Activated CD4-positive, alpha-beta T cell treated with anti-CD3 and anti-CD28 coated beads, Interleukin-2, amount 50 U/mL, for 4 hours (primary cell): ENCODE measurements at places on chromosomes 12 and 14.

- no peak for DNase-seq
Measured at GRCh38 chr12:46546634-46547273, 174.2 kb upstream of the SLC38A2 start.

- DNase-seq, result no peak
Measured at GRCh38 chr14:62436261-62436660, 609.0 kb downstream of the KCNH5 start.

DNA sequence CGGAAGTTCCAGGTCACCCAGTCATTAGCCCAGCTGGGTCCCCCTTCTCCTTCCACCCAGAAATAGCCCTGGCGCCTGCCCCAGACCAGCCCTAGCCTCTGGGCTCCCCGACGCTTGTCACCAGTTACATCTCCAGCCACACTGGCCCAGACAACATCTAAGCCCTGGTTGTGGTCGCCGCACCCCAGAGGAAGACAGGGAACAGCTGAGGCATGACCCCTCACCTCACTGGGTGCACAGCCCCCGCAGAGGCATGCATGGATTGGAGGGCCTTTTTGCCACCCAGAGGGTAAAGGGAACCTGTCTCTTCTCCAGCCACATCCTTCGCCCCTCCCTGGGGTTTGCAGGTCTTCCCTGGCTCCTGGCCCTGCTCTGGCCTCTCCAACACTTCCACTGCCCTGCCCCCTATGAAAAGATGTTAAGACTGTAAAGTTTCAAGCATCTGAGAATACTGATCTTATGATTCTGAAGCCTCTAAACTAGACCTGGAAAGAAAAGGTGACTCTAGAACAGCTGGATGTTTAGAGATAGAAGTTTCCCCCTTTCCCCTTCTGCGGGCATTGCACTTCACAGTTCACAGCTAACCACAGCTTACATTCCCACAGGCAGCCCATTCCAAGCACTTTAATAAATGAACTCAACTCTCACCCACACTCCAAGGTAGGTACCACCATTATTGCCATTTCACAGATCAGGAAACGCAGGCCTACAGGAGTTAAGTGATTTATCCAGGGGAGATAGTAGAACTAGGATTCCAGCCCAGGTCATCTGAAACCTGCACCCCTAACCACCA is 14.7 kb downstream of the TMEM119 start:
- no peak for DNase-seq

GRCh38 chr14:63039866-63040265 is 5.4 kb downstream of the KCNH5 start:
- no peak for DNase-seq

- DNase-seq, result no peak
Measured at GRCh38 chr12:125674554-125675338, 609.5 kb downstream of the AACS start.

GRCh38 chr12:13165617-13166041 is 30.9 kb upstream of the EMP1 start:
- DNase-seq, result peak; percentile 67

- no peak for DNase-seq
Measured at GRCh38 chr14:59086241-59086882, 102.1 kb upstream of the DAAM1 start.

DNA sequence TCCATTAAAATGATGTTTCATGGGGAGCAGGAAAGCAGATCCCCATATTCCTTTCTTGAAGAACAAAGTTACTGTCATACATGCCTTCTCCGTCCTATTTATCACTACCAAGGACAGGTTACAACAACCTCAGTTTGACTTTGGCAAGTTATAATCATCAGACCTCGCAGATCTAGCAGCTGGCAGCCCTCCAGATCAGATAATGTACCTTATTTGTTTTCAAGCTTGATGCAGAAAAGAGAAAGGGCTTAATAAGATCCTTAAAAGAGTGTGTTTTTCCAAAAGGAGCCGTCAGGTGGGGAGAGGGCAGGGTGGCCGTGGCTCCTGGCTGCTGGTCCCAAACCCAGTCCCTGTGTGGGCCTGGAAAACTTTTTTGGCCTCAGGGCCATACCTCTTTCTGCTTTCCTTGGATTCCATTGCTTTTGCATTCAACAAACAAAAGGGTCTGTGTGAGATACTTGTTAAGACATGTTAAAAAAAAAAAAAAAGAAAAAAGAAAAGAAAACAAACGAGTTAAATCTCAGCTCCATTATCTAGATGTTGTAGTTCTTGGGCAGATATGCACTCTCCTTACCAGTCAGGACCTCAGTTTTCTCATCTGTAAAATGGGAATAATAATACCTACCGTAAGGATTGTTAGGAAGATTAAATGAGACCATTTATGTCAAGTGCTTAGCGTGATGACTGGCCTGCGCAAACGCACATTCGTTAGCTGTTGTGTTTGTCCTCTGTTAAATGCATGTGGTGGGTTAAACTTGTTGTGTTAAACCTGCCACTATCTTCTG is 64.6 kb downstream of the B4GALNT3 start:
- DNase-seq, result no peak

DNA sequence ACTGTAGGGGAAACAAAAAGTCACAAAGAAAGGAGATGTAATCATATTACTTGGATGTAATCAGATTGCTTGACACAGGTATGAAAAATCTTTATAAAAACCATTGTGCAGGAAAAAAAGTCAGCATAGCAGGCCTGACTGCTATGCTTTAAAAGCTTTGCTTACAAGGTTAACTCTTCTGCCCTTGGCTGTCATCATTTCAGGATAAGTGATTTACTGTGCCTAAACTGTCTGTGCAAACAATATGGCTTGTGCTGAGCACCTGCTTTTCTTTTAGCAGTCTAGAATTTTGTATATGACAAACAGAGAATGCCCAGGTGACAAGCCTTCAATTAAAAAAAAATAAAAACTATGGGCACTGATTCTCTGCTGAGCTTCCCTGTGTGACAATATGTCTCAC is 63.8 kb upstream of the PLEKHG7 start:
- no peak for DNase-seq

DNA sequence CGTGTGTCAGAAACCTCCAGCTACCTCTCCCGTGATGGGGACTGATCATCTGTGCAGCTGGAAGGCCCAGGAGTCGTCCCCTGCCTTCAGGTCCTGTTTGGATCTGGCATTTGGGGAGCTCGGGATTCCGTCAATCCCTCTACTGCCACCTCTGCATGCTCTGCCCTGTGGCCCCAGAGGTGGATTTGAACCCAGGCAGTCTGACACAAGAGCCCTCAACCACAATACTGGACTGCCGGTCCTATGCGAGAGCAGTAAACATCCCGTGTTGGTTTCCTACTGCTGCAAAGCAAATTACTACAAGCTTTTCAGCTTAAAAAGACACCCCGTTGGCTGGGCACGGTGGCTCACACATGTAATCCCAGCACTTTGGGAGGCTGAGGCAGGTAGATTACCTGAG is 121.9 kb upstream of the FKBP4 start:
- DNase-seq, result no peak

GRCh38 chr12:52063082-52063924 is 6.5 kb upstream of the ATG101 start:
- DNase-seq, result no peak

- DNase-seq, result no peak
Measured at GRCh38 chr14:75280831-75281653, 2.4 kb downstream of the FOS start.

DNA sequence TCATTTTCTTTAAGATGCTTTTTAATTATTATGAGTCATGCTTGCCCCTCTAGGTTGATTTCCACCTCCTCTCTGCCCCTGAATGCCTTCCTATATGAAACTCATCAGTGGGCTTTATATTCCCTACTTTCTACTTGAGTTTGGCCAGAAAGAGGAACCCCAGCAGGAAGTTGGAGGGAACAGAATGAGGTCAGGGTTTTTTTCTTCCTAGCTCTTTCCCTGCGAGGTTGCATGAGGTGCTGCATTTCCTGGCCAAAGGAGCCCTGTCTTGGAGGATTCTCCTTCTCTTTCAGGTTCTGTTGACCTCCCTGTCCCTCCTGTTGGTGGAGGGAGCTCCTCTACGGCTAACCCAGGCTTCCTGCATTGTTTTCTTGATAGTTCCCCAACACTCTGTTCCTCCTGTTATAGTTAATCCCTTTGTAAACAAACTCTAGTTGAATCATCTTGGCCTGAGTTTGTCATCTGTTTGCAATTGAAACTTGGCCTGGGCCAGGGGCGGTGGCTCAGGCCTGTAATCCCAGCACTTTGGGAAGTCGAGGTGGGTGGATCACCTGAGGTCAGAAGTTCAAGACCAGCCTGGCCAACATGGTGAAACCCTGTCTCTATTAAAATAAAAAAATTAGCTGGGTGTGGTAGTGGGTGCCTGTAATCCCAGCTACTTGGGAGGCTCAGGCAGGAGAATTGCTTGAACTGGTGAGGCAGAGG is 15.3 kb upstream of the SPIC start:
- DNase-seq, result no peak

DNA sequence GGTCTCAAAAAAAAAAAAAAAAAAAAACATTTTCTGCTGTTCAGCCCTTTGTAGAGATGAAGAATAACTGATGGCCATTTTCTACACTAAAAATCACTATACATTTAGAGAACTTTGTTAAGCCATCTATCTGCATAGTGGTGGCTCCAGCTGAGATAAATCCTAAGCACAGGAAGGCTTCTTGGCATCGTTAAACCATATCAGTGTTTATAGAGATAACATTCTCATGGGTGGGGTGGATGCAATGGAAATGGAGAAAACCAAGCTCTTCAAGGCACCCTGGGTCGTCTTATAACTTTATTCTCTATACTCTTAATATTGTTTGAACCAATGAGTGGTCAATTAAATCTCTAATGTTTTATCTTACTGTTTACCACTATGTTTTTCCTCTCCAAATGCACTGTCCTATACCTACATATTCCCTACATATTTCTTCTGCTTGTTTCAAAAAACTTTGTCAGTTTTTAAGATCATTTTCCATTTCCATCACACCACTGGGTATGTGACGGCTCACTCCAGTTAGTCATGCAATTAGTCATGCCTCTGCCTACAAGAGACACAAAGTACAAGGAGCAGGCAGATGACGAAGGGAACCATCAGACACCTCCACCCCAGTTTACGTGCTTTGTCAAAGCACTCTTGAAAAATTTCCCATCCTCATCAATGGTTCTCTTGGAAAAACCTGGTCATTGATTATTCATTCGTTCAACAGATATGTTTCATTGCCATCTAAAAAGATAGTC is 119.3 kb upstream of the OVCH1 start:
- DNase-seq, result no peak

GRCh38 chr12:121917950-121918678 is at the start of gene CFAP251:
Gene CFAP251 (plus strand): TSS chr12:121918592. CDS start chr12:121921306, 2,714 bp downstream.
- peak; percentile 93 for DNase-seq

DNA sequence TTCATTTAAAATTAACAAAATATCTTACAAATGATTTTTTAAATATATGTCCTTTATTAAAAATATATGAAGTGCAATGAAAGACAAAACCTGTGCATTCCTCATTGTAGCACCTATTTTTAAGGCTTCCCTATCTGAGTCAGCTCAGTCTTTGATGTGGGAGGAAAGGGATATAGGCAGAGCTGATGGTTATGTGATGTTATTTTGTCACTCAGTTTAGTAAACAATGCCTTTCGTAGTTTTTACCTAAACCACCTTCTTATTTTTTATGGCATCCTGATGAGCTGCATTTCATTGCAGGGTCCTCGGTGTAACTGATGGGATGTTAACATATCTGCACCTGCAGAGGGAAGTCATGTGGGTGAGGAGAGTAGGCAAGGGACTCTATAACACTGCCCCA is 58.9 kb upstream of the FRMD6 start:
- no peak for DNase-seq

DNA sequence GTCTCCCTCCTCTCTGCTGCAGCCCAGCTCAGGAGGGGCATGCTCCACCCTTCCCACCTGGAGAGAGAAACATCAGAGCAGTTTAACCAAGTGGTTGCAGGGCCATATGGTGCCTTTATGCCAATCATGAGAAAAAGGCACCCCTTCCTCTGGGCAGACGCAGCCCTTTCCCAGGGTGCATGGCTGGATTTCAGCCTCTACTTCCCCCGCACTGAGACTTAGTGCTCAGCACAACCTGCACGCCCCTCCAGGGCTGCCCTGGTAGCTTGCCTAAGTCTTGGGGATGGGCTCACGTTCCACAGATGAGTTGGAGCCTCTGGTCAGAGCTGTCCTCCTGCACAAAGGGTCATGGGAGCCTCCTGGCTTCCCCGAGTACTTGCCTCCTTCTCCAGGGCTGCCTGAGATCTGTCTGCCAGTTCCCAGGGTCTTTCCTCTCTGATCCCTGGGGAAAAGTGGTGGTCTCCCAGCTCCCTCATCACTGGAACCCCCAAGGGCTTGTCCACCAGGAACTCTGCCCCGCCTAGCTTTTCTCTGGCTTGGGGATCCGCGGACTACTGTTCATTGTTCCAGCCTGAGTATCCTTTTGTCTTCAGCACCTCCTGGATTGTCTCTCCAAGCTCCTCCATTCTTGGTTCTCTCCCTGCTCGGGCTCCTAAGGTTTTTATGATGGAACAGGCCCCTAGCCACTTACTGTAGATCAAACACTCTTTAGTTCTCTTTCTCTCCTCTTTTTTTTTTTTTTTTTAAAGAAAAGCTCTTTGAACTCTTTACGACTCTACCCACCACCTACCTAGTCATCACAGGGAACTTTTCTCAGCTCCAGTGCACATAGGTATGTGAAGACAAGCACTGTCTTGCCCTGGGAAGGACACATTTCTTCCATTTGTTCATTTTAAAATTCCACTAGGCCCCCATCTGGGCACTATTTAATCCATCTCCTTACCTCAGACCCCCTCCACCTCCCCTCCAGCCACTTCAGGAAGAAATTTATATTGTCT is 6.1 kb upstream of the KRT74 start:
- no peak for DNase-seq

- DNase-seq, result no peak
Measured at GRCh38 chr14:98900798-98901197, 371.2 kb downstream of the BCL11B start.

DNA sequence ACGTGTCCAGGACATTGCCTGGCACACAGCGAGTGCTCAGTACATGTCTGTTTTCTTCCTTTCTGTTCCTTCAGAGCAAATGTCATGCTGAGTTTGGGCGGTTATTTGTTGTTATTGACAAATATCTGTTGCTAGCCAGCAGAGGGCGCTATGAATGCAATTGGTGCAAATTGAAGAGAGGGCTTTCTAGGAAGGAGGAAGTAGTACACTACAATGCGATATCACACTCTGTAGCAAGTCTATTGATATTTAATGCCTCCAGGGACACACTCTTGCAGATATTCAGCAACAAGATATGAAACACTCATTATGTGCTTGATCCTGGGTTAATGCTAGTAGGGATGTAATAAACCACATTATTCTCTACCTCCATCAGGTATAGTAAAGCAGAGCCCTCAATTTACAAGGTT is 267.3 kb upstream of the SRRM4 start:
- no peak for DNase-seq

DNA sequence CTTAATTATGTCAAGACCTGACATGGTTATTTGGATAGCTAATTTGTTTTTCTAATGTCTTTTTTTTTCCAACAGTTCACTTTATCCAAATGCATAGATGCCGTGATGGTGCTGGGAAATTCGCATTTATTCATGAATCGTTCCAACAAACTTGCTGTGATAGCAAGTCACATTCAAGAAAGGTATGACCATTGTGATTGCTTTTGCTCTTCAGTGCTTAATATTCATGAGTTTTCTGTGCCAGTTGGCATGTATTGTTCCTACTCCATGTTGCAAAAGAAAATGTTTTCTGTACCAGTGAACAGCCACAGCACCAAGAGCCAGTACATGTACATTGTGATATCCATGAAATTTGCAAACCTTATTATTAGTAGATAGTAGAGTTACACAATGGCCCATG is 11.8 kb downstream of the GTF2H3 start:
- no peak for DNase-seq

GRCh38 chr12:86137936-86138335 is 118.3 kb downstream of the MGAT4C start:
- no peak for DNase-seq
